CD4-positive, alpha-beta T cell (primary cell): ENCODE measurements at places on chromosomes 5 and 9.

DNA sequence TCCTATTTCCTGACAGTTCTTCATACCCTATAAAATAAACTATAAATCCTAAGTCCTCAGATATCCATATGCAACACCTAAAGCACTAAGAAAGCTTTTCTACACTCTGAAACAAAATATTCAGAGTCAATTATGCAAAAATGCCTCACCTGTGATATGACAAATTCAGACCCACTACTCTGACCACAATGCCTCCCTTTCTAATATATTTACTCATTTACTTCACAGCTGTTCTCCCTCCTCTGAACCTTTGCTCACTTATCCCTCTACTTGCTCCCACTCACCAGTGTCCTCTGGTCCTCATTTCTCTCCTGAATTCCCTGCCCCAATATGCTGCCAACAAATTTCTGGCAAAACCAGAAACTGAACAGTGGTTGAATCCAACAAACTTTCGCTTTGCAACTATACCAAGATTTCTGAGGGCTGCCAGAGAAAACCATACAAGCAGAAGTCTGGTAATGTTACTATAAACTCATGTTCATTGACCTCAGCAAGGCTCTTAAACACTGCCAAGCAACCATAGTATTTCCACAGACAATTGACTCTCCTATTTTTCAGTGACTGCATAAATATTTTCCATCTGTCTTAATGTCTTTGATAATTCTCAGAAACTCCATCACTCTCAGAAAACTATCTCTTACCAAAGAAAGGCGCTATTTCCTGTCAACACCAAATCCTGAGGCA, 7.1 kb downstream of the CCNH start:
- no peaks in the 10 kb centered on the region for H3K27me3 ChIP-seq
- H3K4me1 ChIP-seq, result peaks cover 8% of the 10 kb centered on the region
- no peak overlapping the region for H3K27ac ChIP-seq
- H3K4me3 ChIP-seq, result no peak overlapping the region
- DNase-seq, result no peak

DNA sequence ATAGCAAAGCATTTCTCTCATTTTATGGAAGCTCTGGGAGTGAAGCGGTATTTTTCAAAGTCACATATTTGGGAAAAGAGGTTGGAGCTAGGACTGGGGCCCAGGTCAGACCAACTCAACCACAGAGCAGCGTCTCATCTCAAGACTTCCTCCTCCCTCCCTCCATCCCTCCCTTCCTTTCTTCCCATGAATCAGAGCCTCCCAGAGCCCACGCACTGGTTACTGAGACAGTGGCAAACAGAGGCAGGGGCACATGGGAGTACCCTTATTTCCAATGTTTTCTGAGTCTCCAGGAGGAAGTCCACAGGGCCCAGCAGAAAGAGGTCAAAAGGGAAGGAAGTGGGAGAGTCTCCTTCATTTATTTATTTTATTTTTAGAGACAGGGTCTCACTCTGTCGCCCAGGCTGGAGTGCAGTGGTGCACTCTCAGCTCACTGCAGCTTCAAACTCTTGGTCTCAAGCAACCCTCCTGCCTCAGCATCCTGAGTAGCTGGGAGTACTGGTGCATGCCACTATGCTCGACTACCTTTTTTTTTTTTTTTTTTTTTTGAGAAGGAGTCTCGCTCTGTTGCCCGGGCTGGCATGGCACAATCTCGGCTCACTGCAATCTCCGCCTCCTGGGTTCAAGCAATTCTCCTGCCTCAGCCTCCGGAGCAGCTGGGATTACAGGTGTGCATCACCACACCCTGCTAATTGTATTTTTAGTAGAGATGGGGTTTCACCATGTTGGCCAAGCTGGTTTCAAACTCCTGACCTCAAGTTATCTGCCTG, 52.5 kb upstream of the CDKN2AIPNL start:
- H3K27me3 ChIP-seq, result no peaks in the 10 kb centered on the region
- peaks cover 23% of the 10 kb centered on the region for H3K4me1 ChIP-seq
- no peak overlapping the region for H3K4me3 ChIP-seq

GRCh38 chr5:6831678-6832671, 118.7 kb downstream of the TENT4A start:
- no peaks in the 10 kb centered on the region for H3K27me3 ChIP-seq
- no peak for DNase-seq
- no peaks in the 10 kb centered on the region for H3K36me3 ChIP-seq
- H3K4me1 ChIP-seq, result peaks cover 18% of the 10 kb centered on the region

- no peak for DNase-seq
- H3K36me3 ChIP-seq, result peaks cover 43% of the 10 kb centered on the region
- H3K4me3 ChIP-seq, result no peak overlapping the region
- H3K27me3 ChIP-seq, result no peaks in the 10 kb centered on the region
- peaks cover 6% of the 10 kb centered on the region for H3K4me1 ChIP-seq
- H3K27ac ChIP-seq, result no peak overlapping the region
These were observed 5.7 kb downstream of the BRD3OS start for GRCh38 chr9:134030821-134031470.

DNA sequence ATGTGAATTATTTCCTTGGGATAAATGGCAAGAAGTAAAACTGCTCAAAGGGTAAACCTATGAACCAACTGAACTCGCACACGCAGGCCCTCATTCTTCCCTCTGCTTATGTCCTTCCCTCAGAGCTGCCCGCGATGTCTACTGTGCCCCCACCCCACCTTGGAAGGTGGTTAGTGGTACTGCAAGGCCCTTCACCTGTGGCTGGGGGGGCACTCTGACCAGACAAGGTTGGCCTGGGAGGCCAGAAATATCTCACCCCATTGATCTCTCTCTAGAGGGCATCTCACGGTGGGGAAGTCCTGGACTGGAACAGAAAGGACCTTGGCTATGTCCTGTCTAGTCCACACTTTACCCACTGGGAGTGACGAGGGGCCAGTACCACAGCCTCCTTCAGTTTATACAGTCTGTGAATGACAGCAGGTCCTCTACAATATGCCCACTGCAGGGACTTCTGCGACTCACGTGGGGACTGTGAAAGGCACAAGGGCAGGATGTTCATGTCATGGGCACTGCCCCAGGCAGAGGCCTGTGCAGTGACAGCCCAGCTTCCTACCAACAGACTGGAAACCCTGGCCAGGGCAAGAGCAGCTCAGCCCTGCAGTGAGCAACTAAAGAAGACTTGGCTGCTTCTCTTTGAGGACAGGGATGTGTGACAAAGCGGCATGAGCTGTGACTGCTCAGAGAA, 56.8 kb upstream of the SYNPO start:
- H3K27me3 ChIP-seq, result no peaks in the 10 kb centered on the region
- no peak overlapping the region for H3K4me3 ChIP-seq
- no peak overlapping the region for H3K27ac ChIP-seq
- no peak for DNase-seq

- no peaks in the 10 kb centered on the region for H3K4me1 ChIP-seq
- no peak for DNase-seq
- H3K36me3 ChIP-seq, result no peaks in the 10 kb centered on the region
- H3K27me3 ChIP-seq, result no peaks in the 10 kb centered on the region
- H3K4me3 ChIP-seq, result no peak overlapping the region
These were observed 43.2 kb downstream of the GARNL3 start for GRCh38 chr9:127307802-127308201.

DNA sequence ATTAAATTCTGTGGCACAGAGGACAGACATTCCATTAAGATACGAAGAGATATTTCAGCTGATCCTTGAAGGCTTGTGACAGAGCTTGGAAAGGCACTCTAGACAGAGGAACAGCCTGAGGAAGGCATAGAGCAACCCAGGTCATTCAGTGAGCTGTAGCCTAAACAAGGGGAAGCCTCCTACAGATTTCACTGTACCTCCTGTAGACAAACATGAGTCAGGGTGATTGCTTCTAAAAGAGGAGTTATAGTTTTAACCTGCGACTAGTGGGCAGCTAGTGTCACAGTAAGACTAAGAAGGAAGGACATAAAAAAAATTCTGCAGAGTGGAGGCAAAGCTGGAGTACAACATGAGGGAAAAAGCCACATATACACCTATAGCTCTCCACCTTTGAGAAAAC, 43.5 kb upstream of the ANKDD1B start:
- H3K4me1 ChIP-seq, result peaks cover 17% of the 10 kb centered on the region
- no peak overlapping the region for H3K27ac ChIP-seq
- no peak overlapping the region for H3K4me3 ChIP-seq
- peaks cover 12% of the 10 kb centered on the region for H3K36me3 ChIP-seq

GRCh38 chr5:62376064-62376463, 27.6 kb downstream of the DIMT1 start:
- H3K4me1 ChIP-seq, result no peaks in the 10 kb centered on the region
- H3K36me3 ChIP-seq, result peaks cover 86% of the 10 kb centered on the region
- no peak overlapping the region for H3K4me3 ChIP-seq
- H3K27me3 ChIP-seq, result no peaks in the 10 kb centered on the region
- no peak for DNase-seq
- H3K27ac ChIP-seq, result no peak overlapping the region

DNA sequence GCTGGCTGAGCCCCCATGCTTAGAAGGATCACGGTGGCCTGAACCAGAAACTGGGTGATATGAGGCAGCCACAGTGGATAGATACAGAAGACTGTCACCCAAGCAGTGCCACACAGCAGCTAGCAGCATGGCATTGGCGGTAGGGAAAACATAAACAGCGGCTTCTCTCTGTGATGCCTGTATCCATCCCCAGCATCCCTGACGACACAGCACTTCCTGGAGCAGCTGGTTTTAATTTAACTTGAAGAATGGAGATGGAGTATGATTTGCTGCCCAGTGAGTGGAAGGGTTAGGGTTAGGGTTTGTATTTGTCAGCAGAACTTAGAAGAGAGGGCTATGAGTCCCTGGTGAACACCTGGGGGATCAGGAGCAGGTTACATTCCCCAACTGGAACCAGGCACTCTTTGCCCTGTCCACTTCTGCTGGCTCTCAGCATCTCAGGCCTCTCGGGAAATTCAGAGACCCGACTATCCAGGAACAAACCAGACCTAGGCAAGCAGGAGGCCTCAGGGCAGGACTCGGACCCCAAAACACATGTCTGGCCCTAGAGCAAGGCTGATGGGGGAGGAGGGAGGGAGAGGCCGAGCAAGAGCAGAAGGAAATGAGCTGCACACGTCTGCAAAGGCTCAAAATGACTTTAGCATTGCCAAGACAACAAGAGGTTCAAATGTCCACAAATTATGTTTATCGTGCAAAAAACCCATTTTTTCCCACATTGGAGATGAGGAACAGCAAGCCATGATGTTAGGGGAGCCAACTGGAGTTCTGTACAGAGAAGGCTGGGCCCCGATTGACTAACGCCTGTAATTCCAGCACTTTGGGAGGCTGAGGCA, 6.5 kb upstream of the GGTA1 start:
- H3K27me3 ChIP-seq, result peaks cover 10% of the 10 kb centered on the region
- no peak for DNase-seq
- no peak overlapping the region for H3K4me3 ChIP-seq
- no peak overlapping the region for H3K27ac ChIP-seq
- no peaks in the 10 kb centered on the region for H3K4me1 ChIP-seq

GRCh38 chr9:134063571-134064450, 4.0 kb downstream of the BRD3 start:
- H3K36me3 ChIP-seq, result peaks cover 7% of the 10 kb centered on the region
- DNase-seq, result no peak
- H3K4me1 ChIP-seq, result peaks cover 82% of the 10 kb centered on the region
- H3K4me3 ChIP-seq, result no peak overlapping the region

- DNase-seq, result no peak
- peaks cover 11% of the 10 kb centered on the region for H3K36me3 ChIP-seq
- peaks cover 17% of the 10 kb centered on the region for H3K4me1 ChIP-seq
- peak overlapping the region; percentile 99 for H3K27ac ChIP-seq
- peak overlapping the region; percentile 98 for H3K4me3 ChIP-seq
- H3K27me3 ChIP-seq, result no peaks in the 10 kb centered on the region
These were observed 782 bp upstream of the SKP1 start for GRCh38 chr5:134177369-134178095.

DNA sequence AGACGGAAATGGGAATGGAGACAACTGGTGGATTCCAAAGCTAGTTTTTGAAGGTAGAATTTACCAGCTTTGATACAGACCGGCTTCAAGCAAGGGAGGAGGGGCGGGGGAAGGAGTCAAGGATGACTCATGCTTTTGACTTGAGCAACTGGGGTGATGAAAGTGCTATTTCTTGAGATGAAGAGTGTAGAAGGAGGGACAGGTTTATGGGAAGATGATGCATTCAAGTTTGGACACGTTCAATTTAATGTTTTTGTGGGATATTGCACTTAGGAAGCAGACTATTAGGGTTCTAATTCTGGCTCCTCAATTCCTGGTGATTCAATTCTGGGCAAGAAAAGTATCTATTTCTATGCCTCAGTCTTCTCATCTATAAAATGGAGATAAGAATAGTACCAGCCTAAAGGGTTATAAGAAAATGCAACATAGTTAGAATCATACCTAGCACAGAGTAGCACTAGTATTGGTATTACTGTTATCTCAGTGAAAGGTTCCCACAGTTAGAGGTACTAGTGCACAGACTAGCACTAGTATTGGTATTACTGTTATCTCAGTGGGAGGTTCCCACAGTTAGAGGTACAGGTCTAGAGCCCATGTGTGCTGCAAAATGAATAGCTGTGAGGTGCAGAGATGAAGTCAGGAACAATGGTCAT, 4.6 kb downstream of the NIPAL4 start:
- H3K27me3 ChIP-seq, result peaks cover 13% of the 10 kb centered on the region
- H3K4me1 ChIP-seq, result peaks cover 15% of the 10 kb centered on the region
- peak; percentile 58 for DNase-seq
- H3K27ac ChIP-seq, result no peak overlapping the region
- no peak overlapping the region for H3K4me3 ChIP-seq

- no peak overlapping the region for H3K4me3 ChIP-seq
- H3K4me1 ChIP-seq, result no peaks in the 10 kb centered on the region
- no peaks in the 10 kb centered on the region for H3K36me3 ChIP-seq
- no peak overlapping the region for H3K27ac ChIP-seq
These were observed 12.9 kb upstream of the WDR38 start for GRCh38 chr9:124840300-124840833.

GRCh38 chr5:82336226-82336958, 58.2 kb upstream of the RPS23 start:
- H3K4me3 ChIP-seq, result no peak overlapping the region
- no peaks in the 10 kb centered on the region for H3K4me1 ChIP-seq
- H3K27me3 ChIP-seq, result no peaks in the 10 kb centered on the region
- H3K27ac ChIP-seq, result no peak overlapping the region

DNA sequence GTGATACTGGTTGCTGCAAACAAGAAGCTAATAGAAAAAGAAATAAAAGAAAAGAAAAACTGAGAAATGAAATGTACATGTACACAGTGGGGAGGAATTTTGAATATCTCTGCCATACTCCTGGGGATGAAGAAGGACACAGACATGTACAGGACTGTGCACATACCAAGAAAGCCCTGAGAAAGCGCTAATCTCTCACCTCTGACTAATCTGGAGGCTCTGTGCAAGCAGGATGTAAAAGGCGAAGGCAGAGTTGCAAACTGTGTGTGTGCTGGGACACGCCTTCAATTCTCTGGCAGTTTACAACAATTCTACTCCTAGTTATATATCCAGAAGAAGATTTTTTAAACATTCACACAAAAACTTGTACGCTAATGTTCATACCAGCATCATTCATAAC, 211.4 kb downstream of the KIAA0825 start:
- no peaks in the 10 kb centered on the region for H3K27me3 ChIP-seq
- no peaks in the 10 kb centered on the region for H3K36me3 ChIP-seq
- H3K4me1 ChIP-seq, result no peaks in the 10 kb centered on the region
- no peak overlapping the region for H3K4me3 ChIP-seq

DNA sequence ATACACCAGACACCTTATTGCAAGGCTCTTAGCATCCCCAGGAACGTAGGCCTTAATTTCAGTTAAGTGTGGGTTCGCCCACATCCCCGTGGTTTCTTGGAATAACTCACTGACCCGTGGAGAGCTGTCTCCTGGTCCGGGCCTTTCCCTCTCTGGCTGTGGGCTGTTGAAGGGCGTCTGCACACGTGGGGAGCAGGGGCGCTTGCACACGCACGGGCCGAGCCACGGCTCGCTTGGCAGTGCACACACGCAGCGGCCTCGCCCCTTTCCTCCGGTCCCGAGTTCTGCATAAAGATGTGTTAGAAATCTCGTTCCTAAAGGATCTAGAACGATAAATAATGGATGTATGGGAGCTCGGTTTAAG, 141.9 kb downstream of the PBX3 start:
- H3K36me3 ChIP-seq, result no peaks in the 10 kb centered on the region
- peaks cover 13% of the 10 kb centered on the region for H3K27me3 ChIP-seq
- peaks cover 9% of the 10 kb centered on the region for H3K4me1 ChIP-seq
